ENCODE measurements at places on chromosomes 4 and X. TPM values are rescaled to one million over a fixed set of nuclear protein-coding genes. Genes with fewer than 3 reads are reported as not detected.

DNA sequence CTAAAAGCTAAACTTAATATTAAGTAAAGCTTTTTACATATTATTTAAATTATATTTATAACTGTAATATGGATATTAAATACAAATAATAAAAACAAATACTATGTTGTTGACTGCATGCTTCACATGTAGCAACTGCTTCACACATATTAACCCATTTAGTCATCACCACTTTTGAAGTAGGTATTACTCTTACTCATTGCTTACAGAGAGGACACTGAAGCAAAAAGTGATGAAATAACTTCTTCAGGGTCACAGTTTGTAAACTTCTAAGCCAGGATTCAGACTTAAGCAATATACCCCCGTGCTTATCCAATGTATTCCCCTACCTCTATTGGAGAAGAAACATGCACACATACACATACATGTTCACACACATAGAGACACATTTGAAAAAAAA, 166.6 kb downstream of the DKK2 start:
- DNase-seq: no peak

GRCh38 chr4:85514117-85514516, 39.2 kb downstream of the ARHGAP24 start:
- DNase-seq: no peak

- no peak for DNase-seq
These were observed 231.0 kb downstream of the SPOCK3 start for GRCh38 chr4:167003326-167003725.

GRCh38 chr4:81566161-81566591, 94.5 kb upstream of the RASGEF1B start:
- DNase-seq: no peak

- no peak for DNase-seq
These were observed 252.7 kb downstream of the UNC5C start for GRCh38 chr4:95296052-95296451.

- DNase-seq: no peak
These were observed 9.6 kb upstream of the TSPYL2 start for GRCh38 chrX:53072418-53073114.

- DNase-seq: no peak
These were observed 93.5 kb upstream of the ADAD1 start for GRCh38 chr4:122285285-122285684.

The CENPVL2 gene
- total RNA-seq: 0.54 TPM

The MAGEB1 gene
- not detected for total RNA-seq

Measured in hematopoietic multipotent progenitor cell (in vitro differentiated cells).